Activated naive CD8-positive, alpha-beta T cell treated with anti-CD3 and anti-CD28 coated beads for 36 hours (primary cell): ENCODE measurements at places on chromosomes 13 and 19.

GRCh38 chr13:39037410-39037879, 444 bp downstream of the PROSER1 start:
- no peak for DNase-seq

GRCh38 chr19:52034051-52034728, 6.0 kb upstream of the ZNF614 start:
- DNase-seq: no peak

- DNase-seq: no peak
These were observed 63.3 kb downstream of the ARHGEF7 start for GRCh38 chr13:111178402-111178801.

GRCh38 chr13:33554919-33555791, 262.8 kb upstream of the RFC3 start:
- DNase-seq: no peak

- no peak for DNase-seq
These were observed 363.9 kb downstream of the MYO16 start for GRCh38 chr13:108993346-108993745.

GRCh38 chr13:28001837-28002473, 13.5 kb upstream of the URAD start:
- DNase-seq: no peak

- DNase-seq: no peak
These were observed 14.9 kb upstream of the IL4I1 start for GRCh38 chr19:49911381-49912145.

DNA sequence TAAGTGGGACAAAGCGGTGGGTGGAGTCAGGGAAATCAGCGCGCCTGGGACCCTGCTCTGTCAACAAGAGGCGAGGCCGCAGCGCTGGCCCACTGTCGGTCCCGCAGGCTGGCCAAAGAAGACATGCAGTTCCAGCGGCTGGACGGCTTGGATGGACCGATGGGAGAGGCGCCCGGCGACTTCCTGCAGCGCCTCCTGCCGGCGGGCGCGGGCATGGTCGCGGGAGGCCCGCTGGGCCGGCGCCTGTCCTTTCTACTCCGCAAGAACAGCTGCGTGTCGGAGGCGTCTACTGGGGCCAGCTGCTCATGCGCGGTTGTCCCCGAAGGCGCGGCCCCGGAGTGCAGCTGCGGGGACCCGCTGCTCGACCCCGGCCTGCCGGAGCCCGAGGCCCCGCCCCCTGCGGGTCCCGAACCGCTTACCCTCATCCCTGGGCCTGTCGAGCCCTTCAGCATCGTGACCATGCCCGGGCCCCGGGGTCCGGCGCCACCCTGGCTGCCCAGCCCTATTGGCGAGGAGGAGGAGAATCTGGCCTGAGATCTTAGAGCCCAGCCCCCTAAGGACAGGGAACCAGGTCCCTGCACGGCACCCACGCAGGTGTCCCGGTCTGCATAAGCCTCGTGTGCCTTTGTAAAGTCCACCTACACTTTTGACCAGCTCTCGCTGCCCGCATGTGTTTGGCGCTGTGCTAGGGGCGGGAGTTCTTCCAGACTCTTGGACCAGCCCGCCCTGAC, 6.1 kb downstream of the BEST2 start:
- DNase-seq: peak; percentile 80
